AML-193 (cell line): ENCODE measurements at places on chromosomes 6 and 20.

DNA sequence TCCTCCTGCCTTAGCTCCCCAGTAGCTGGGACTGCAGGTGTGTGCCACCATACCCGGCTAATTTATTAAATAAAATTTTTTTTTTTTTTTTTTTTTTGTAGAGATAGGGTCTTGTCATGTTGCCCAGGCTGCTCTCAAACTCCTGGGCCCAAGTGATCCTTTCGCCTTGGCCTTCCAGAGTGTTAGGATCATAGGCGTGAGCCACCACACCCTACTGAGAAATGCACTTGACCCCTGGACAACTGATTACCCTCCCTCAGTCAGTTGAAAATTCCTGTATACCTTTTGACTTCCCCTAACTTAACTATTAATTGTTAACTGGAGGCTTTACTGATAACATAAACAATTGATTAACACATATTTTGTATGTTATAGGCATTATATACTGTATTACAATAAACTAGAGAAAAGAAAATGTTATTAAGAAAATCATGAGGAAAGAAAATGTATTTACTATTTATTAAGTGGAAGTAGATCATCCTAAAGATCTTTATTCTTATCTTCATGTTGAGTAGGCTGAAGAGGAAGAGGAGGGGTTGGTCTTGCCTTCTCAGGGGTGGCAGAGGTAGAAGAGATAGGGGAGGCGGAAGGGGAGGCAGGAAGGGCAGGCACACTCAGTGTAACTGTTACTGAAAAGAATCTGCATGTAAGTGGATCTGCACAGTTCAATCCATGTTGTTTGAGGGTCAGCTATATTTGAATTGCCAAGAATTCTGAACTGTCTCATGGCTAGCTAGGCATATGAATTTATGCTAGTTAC lies 104.3 kb downstream of the FARS2 start:
- no peak for DNase-seq

DNA sequence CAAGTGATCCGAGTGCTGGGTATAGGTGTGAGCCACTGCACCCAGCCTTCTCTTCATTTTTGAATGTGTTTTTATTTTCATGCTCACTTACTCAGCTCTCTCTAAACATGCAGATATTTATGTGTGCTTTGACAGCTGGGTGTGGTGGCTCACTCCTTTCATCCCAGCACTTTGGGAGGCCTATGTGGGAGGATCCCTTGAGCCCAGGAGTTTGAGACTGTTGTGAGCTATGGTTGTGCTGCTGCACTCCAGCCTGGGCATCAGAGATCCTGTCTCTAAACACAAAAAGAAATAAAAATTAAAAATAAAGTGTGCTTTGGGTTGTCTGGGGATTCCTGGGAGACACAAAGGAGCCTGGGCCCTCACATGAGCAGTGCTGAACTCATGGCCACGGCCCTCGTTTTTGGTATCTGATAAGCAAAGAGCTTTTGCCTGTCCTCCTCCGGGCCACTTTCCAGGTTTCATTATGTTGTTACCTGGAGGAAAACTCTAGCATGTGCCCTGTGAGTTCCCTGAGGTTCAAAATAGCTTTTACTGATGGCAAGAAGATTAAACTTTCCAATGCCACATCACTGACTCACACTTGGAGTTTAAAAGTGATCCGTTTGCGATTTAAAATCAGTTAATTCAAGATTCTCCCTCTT lies 78.5 kb downstream of the CD164 start:
- DNase-seq: no peak

- DNase-seq: no peak
Observed at GRCh38 chr20:48841196-48841874, 13.5 kb upstream of the PREX1 start.

DNA sequence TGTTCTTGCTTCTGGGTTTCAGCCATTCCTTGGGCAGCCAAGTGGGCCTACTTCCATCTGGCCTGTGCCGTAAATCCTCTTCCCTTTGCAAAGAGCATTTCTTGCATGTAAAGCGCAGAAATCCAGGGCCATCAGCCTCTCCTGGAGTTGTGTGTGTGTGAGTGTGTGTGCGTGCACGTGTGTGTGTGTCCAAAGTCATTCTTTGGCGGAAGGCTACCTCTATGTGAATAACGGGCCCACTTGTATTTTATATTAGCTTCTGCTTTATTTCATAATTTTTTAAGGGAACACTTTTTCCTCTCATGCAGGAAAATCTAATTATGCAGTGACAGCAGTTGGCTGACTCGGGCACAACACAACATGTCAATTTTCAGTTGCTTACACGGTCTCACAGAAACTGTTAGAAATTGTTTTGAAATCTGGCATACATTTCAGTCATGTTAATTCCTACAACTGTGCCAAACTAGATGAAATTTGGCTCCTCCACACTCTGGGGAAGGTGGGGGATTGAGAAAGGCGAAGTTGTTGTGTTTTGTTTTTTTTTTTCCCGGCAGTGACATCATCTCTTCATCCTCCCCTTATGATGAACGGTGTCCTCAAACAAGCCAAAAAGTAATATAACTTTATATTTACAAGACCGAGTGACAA lies 223.7 kb upstream of the TSHZ2 start:
- no peak for DNase-seq

DNA sequence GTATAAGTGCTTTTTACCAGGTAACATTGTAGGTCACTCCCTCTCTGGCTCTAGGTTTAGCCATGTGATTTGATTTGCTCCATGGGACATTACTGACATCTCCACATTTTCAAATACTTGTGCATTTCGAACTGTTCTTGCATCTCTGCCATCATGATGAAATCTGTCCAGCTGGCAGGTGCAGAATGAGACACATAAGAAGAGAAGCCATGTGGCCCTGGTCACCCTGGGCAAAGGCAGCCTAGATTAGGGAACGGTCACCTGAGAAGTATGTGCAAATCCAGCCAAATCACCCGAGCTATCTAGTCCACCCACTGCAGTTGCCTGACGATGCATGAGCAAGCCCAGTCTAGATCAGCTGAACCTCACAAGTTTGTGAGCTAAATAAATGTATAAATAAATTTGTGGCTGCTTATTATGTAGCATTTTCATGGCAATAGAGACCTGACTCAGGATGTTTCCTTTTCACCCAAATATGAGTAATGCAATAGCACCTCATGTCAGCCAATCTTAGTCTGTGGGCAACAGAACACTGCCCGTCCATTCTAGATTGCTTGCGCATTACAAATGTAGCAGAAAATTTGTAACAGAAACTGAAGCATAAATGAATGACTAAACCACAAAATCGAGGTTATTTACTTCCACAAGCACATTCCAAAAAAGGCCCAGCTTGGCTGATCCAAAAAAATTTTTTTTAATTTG lies 115.2 kb downstream of the PAK5 start:
- no peak for DNase-seq

DNA sequence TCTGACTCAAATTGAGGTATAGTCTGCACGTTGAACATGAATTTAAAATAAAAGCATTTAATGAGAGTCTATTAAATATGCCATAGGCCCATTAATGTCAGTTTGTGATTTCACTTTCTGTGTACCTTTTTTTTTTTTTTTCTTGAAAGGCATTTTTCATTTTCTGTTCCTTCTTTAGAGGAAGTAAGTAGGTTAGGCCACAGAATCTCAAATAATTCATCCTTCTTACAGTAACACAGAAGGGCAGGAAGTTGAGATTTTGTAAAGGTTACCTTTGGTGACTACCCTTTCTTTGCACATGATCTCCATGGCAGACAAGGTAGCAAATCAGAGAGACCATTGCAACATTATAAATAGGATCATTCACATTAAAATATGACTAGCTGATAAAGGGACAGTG lies 9.6 kb downstream of the L3MBTL3 start:
- no peak for DNase-seq

DNA sequence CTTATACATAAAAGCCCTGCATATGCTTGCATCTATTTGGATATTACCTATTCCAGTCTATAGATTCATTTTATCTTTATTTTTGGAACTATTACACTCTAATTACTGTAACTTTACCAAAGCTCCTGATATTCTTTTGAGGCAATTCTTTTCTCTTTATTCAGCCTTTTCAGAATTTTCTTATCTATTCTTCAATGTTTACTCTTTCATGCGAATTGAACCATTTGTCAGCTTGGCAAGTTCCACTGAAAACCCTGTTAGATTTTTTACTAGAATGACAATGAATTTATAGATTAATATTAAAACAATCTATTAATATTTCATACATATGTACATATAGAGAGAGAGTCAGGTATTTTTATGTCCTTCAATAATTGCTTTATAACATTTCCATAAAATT lies 554 bp upstream of the MEP1A start:
- no peak for DNase-seq

DNA sequence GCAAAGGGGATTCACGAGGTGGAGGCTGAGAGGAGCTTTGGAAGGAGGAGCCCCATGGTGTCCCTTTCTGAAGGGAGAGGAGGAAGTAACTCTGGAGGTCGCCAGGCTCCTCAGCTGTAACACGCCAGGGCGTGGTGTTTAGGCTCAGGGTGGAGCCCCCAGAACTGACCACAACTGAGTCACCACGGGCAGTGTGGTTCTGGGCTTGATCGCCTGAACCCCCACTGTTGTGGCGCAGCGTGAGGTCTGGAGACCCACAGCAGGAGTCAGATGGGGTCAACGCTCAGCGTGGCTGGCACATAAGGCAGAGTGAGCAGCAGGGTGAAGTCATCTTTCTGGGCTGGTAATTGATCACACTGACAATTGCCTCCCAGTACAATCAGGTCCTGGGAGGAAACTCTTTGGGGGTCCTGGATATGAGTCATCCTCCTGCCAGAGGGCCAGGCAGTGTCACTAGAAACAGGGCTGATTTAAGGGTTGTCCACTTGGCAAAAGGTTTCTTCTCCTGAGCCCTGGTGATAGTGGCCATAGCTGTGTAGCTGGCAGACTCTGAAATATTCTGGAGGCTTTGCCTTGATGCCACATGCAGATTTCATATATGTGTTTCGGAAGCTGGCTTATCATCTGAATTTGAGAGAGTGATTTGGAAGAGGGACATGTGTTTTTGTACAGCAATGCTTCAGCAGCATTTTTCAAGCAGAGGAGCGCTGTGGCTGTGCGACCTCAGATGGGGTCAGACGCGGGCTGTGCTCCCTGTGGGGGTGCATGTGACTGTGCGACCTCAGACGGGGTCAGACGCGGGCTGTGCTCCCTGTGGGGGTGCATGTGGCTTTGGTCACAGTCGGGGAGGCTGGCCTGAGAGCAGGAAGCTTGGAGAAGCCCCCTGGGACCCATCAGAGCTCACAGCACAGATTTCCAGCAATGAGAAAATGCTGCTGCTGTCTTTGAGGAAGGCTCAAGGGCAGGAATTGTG lies 50.0 kb downstream of the SYNJ2 start:
- DNase-seq: no peak

- peak; percentile 71 for DNase-seq
Observed at GRCh38 chr6:95572098-95572497, 5.2 kb upstream of the MANEA start.

- no peak for DNase-seq
Observed at GRCh38 chr6:113491376-113491775, 365.8 kb upstream of the MARCKS start.

GRCh38 chr6:111533087-111533784 lies 50.2 kb upstream of the REV3L start:
- DNase-seq: no peak

DNA sequence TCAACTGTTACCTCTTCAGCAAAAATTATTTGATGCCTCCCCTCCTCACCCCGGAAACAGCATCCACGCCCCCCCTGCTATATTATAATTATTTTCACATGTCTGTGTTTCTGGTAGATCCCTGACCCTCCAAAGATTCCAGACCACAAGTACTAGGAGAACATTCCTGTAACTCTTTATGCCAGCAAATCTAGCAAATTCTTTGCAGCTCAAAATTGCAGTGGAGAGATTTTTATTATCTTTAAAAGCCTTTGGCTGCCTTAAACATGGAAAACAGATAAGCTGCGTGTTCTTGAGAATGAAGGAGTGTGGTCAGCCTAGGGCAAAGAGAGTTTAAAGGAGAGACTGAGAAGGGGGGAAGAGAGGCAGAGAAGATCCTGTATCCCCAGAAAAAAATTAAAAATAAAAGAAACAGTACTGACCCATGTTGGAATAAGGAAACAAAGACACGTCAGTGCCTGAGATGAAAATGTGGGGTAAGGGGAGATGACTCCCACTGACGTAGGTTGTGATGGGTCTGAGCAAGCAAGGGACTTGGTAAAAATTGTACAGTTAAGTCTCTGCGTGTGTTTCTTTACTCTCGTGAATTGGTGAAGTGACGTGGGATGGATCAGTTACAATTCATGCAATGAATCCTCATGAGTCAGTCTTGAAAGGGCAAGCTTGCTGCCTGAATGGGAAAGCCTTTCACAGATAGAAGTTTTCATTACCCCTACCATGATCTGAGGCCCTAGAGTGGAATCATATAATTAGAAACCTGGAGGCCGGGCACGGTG lies 8.3 kb downstream of the ID4 start:
- no peak for DNase-seq

- no peak for DNase-seq
Observed at GRCh38 chr6:74912234-74912633, 293.6 kb downstream of the COL12A1 start.

GRCh38 chr20:48999890-49000870 lies 45.9 kb upstream of the CSE1L start:
- DNase-seq: no peak

- DNase-seq: no peak
Observed at GRCh38 chr6:167528239-167528638, 203.4 kb downstream of the TTLL2 start.

GRCh38 chr6:135692426-135692825 lies 159.1 kb upstream of the PDE7B start:
- no peak for DNase-seq

GRCh38 chr6:34005901-34006531 lies 139.9 kb downstream of the GRM4 start:
- no peak for DNase-seq

DNA sequence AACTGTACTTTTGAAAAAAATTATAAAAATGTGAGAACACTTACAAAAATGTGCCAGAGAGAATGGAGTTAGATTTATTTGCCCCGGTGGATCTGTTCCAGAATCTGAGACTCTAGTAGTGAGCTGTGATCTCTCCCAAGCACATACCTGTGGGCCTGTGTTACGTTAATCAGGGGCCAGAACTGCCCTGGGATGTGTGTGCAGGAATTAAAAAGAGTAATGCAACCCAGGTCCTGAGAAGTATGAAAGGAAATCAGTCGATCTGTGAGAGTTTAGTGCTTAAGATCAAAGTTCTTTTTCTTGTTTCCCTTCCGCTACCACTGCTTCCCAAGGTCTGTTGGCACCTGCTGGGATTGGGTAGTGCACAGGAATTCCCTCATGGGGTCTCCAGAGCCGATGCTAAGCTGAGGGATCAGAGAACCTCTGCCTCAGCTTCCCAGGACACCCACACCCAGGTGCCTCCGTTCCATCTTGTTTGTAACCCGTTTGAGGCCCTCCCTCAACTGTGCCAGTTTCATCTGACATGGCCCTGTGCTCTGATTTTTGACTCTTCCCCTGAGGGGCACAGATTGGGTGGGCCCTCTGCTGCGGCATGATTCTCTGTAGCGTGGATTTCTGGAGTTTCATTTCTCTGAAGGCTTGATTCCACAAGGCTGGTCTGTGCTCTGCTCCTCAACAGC lies 87.7 kb downstream of the RREB1 start:
- no peak for DNase-seq

- DNase-seq: no peak
Observed at GRCh38 chr20:49513517-49513916, 31.0 kb upstream of the KCNB1 start.

- DNase-seq: peak; percentile 31
Observed at GRCh38 chr6:33851959-33852358, 48.2 kb upstream of the MLN start.

GRCh38 chr6:31659649-31660380 lies 763 bp downstream of the C6orf47 start:
- peak; percentile 49 for DNase-seq

GRCh38 chr6:35581633-35582032 lies 68.9 kb upstream of the TULP1 start:
- DNase-seq: no peak
